CD4-positive, alpha-beta T cell (primary cell): ENCODE measurements at places on chromosomes 2 and 18. TPM values are rescaled to one million over a fixed set of nuclear protein-coding genes. Genes with fewer than 3 reads are reported as not detected.

CENPA gene
- 1.1 TPM for total RNA-seq

GRCh38 chr2:197871780-197872456 lies 67.5 kb downstream of the PLCL1 start:
- no peaks in the 10 kb centered on the region for H3K27me3 ChIP-seq
- no peak overlapping the region for H3K27ac ChIP-seq
- peaks cover 40% of the 10 kb centered on the region for H3K4me1 ChIP-seq
- no peaks in the 10 kb centered on the region for H3K36me3 ChIP-seq
- H3K4me3 ChIP-seq: no peak overlapping the region

- no peaks in the 10 kb centered on the region for H3K27me3 ChIP-seq
- no peak overlapping the region for H3K27ac ChIP-seq
- no peaks in the 10 kb centered on the region for H3K4me1 ChIP-seq
- no peak overlapping the region for H3K4me3 ChIP-seq
- no peaks in the 10 kb centered on the region for H3K36me3 ChIP-seq
- no peak for DNase-seq
Measured at GRCh38 chr18:78955051-78955450, 24.6 kb upstream of the SALL3 start.

GRCh38 chr2:69241664-69242514 lies 145.1 kb downstream of the GFPT1 start:
- no peak overlapping the region for H3K4me3 ChIP-seq
- no peak overlapping the region for H3K27ac ChIP-seq
- H3K4me1 ChIP-seq: no peaks in the 10 kb centered on the region
- no peaks in the 10 kb centered on the region for H3K36me3 ChIP-seq

GRCh38 chr18:58562999-58563667 lies 65.8 kb downstream of the ALPK2 start:
- H3K36me3 ChIP-seq: no peaks in the 10 kb centered on the region
- DNase-seq: no peak
- no peak overlapping the region for H3K4me3 ChIP-seq
- no peaks in the 10 kb centered on the region for H3K4me1 ChIP-seq
- H3K27ac ChIP-seq: no peak overlapping the region

FTCDNL1 gene
- 0.78 TPM for total RNA-seq

DNA sequence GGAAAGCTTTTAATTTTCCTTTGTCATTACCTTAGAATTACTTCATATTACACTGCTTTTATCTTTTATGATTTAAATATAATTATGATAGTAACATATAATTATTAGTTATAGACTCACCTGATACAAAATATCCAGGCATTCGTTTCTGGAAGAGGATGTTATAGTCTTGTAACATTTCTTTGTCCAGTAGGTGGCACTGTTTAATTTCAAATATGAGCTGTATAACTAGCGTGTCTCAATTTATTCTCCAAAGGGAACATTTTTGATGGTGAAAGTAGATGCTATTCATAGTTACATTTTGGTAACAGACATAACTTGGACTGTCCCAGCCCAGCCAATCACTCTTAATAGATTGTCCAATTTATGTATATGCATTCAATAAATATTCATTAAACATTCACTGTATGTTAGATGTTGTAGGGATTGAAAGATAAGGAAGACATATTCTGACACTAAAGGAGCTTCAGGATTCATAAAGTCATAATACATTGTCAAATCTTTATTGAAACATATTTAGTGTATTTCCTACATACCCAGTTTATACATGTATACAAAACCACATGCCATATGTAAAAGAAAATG lies 19.2 kb downstream of the DAW1 start:
- H3K4me1 ChIP-seq: no peaks in the 10 kb centered on the region
- H3K36me3 ChIP-seq: no peaks in the 10 kb centered on the region
- H3K27me3 ChIP-seq: no peaks in the 10 kb centered on the region
- DNase-seq: no peak
- no peak overlapping the region for H3K27ac ChIP-seq

- DNase-seq: no peak
- H3K27me3 ChIP-seq: no peaks in the 10 kb centered on the region
- no peak overlapping the region for H3K27ac ChIP-seq
- H3K4me3 ChIP-seq: no peak overlapping the region
- H3K4me1 ChIP-seq: no peaks in the 10 kb centered on the region
Measured at GRCh38 chr2:65710779-65711295, 278.4 kb upstream of the SPRED2 start.

DNA sequence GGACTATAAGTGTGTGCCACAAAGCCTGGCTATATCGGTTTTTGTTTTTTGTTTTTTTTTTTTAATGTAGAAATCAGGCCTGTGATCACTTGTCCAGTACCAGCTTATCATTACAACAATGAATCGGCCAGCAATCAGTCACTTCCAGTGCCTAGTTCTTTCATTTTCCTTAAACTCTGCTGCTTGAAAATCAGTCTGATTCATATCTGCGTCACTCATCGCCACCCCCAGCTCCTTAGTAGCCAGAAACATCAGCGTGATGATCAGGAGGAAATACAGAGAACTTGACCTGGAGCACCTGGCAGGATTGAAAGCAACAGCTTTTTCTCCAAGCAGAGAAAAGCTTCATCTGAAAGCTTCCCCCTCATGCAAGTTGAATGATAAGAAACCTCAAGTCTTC lies 75.4 kb downstream of the SPTBN1 start:
- H3K36me3 ChIP-seq: no peaks in the 10 kb centered on the region
- no peaks in the 10 kb centered on the region for H3K27me3 ChIP-seq
- no peak overlapping the region for H3K27ac ChIP-seq
- H3K4me1 ChIP-seq: no peaks in the 10 kb centered on the region

CRYGC gene
- total RNA-seq: not detected

- no peaks in the 10 kb centered on the region for H3K4me1 ChIP-seq
- H3K27me3 ChIP-seq: no peaks in the 10 kb centered on the region
- H3K27ac ChIP-seq: no peak overlapping the region
- DNase-seq: no peak
- H3K4me3 ChIP-seq: no peak overlapping the region
Measured at GRCh38 chr2:72236445-72237067, 88.9 kb upstream of the CYP26B1 start.

DNA sequence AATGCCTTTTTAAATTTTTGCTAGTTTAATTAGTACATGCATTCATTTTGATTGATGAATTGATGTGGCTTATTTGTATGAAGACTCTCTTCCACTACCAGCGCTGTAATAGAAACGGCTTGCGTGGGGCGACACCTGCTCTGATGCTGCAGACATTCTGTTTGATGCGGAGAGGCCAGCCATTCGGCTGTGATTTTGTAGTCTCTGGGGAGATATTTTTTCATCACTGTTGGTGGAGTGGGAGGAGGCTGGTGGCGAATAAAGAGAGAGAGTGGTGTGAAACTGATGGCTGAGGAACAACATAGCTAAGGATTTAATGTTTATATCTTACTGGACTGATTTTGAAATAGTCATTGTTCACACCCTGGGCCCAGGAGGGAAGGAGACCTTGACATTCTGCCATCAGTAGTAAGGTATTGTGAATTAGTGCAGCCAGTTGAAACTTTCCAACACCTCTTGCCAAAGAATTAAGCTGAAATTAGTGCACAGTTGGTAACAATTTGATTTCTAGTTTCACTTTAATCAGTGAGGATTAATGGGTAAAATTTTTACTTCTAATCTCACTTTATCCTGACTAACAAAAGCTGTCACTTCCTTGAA lies 224.1 kb downstream of the MTX2 start:
- no peak overlapping the region for H3K27ac ChIP-seq
- no peaks in the 10 kb centered on the region for H3K36me3 ChIP-seq
- H3K4me1 ChIP-seq: no peaks in the 10 kb centered on the region
- H3K27me3 ChIP-seq: peaks cover 9% of the 10 kb centered on the region
- H3K4me3 ChIP-seq: no peak overlapping the region

GRCh38 chr2:159045545-159046454 lies 77.4 kb downstream of the TANC1 start:
- no peak overlapping the region for H3K4me3 ChIP-seq
- no peak overlapping the region for H3K27ac ChIP-seq
- no peaks in the 10 kb centered on the region for H3K4me1 ChIP-seq

DNA sequence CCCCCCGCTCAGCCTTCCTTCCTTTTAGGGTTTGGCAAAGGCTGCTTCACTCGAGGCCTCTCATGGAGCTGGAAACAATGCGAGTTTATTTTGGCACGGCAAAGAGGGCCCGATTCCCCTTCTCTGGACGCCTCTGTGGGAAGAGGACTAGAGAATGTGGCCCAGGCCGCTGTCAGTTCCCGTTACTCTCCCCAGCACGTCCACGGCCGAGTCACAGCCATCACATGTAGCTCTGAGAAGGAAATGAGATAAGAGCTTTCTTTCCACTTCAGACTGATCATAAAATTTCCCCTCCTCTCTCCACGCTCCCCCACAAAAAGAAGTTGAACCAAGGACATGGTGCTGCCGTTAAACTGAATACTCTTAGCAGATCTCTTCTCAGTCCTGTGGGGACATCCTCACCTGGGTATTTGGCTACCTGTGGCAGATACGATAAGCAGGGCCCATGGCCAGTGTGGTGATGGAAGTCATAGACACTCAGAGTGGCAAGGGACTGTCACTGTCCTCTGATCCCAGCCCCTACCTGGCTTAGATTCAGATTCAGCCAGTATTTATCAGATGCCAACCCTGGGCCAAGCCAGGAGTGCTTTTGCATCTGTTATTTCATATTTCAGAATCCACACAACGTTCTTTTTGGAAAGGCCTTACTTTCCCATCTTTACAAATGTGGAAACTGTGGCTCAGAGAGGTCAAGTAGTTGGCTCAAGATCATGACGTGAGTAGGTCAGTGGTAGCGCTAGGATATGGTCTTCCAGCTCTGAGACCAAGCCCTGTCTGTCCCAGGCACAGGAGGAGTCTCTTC lies 101.2 kb downstream of the MCFD2 start:
- H3K4me1 ChIP-seq: no peaks in the 10 kb centered on the region
- DNase-seq: no peak
- H3K27me3 ChIP-seq: peaks cover 5% of the 10 kb centered on the region

DNA sequence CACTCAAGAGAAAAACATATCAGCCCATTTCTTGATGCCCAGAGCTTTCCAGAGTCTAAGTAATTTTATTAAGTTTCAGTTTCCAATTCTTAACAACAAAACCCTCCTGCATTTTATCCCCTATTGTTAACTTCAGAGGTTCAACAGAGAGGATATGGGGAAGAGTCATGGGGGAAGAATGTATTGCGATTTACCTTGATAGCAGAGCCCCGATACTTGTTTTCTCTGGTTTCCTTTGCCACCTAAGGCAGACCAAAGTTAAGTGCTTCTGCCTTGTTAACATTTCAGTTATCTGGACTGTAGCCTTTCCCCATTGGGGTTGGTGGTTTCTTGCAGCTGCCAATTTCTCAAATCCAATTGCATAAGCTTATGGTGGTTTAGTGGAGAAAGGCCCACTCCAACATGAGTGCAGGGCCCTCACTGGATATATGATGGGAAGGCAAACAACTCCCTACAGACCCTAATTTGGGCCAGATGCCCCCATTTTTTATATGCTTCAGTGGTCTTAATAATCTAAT lies 82.0 kb upstream of the ITGB6 start:
- no peaks in the 10 kb centered on the region for H3K27me3 ChIP-seq
- H3K36me3 ChIP-seq: peaks cover 77% of the 10 kb centered on the region
- H3K27ac ChIP-seq: no peak overlapping the region
- DNase-seq: no peak

DNA sequence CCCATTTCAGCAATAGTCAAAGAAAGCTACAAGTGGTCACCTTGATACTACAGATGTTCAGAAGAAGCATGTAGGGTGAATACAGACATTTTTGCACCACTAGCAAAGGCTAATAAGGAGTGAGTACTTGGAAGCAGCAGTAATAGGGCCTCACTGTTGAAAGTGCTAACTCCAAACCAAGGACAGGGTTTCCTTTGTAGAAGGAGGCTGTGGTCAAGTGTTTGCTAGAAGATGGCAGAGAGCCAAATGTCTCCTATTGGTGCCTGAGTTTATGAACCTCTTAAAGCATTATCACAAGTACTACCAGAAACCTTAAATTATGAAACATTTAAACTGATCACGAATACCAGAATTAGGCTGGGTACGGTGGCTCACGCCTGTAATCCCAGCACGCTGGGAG lies 308.1 kb downstream of the ZEB2 start:
- no peaks in the 10 kb centered on the region for H3K4me1 ChIP-seq
- H3K36me3 ChIP-seq: no peaks in the 10 kb centered on the region
- DNase-seq: no peak
- H3K27me3 ChIP-seq: no peaks in the 10 kb centered on the region

ARHGAP25 gene
- 39.3 TPM for total RNA-seq

COL3A1 gene
- total RNA-seq: not detected

KANSL1L gene
- total RNA-seq: 6.7 TPM

TCF4 gene
- total RNA-seq: 3.2 TPM

- H3K4me1 ChIP-seq: peaks cover 3% of the 10 kb centered on the region
- H3K27ac ChIP-seq: no peak overlapping the region
- no peak overlapping the region for H3K4me3 ChIP-seq
- H3K36me3 ChIP-seq: no peaks in the 10 kb centered on the region
- DNase-seq: no peak
Measured at GRCh38 chr2:176814740-176815367, 397.7 kb upstream of the HNRNPA3 start.

SOWAHC gene
- 1.3 TPM for total RNA-seq

GRCh38 chr2:9179572-9180201 lies 26.9 kb upstream of the ASAP2 start:
- H3K36me3 ChIP-seq: no peaks in the 10 kb centered on the region
- no peaks in the 10 kb centered on the region for H3K4me1 ChIP-seq
- no peak for DNase-seq
- no peak overlapping the region for H3K4me3 ChIP-seq

SATB2 gene
- not detected for total RNA-seq

- no peak overlapping the region for H3K4me3 ChIP-seq
- no peaks in the 10 kb centered on the region for H3K4me1 ChIP-seq
- H3K27me3 ChIP-seq: no peaks in the 10 kb centered on the region
- no peak overlapping the region for H3K27ac ChIP-seq
- no peak for DNase-seq
- H3K36me3 ChIP-seq: peaks cover 77% of the 10 kb centered on the region
Measured at GRCh38 chr2:135152361-135152760, 100.3 kb downstream of the RAB3GAP1 start.

CHRND gene
- total RNA-seq: not detected

- H3K27me3 ChIP-seq: no peaks in the 10 kb centered on the region
- no peak overlapping the region for H3K4me3 ChIP-seq
- H3K27ac ChIP-seq: no peak overlapping the region
- no peaks in the 10 kb centered on the region for H3K4me1 ChIP-seq
- no peaks in the 10 kb centered on the region for H3K36me3 ChIP-seq
- no peak for DNase-seq
Measured at GRCh38 chr2:79393806-79394484, 118.9 kb upstream of the CTNNA2 start.
